ENCODE measurements at places on chromosomes 6 and 20.
A peak's percentile ranks its signal among the peaks of the same experiment; 100 is the strongest.

DNA sequence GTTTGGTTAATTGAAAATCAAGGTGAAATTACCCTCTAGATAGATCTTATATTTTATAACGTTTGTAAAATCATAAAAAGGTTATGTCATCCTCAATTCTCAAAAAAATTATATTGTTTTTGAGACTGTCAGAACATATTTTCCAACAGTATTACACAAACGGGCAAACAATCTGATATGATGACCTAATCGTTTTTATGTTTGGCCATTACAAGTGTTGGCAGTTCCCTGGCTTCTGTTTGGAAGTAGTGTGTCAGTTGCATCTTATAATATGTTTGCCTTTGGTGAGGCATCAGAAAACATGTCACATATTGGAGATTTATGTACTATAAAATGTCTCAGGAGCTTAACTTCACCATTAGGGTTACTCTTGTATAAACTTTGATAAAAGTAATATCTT, 308.1 kb upstream of the EPHA7 start:
- DNase-seq, result no peak

GRCh38 chr6:30547454-30547853, 8.8 kb downstream of the GNL1 start:
- no peak for DNase-seq

- DNase-seq, result peak; percentile 20
These were observed 311.8 kb downstream of the CD83 start for GRCh38 chr6:14429396-14429795.

- no peak for DNase-seq
These were observed 933.7 kb upstream of the GJE1 start for GRCh38 chr6:141199074-141199473.

GRCh38 chr6:119880840-119881239, 531.3 kb upstream of the MAN1A1 start:
- no peak for DNase-seq

Measured in HTR-8/SVneo (cell line).